ENCODE measurements at places on chromosomes 5 and 9. TPM values are rescaled to one million over a fixed set of nuclear protein-coding genes. Genes with fewer than 3 reads are reported as not detected.

FOCAD gene
- 25.6 TPM for total RNA-seq

PTGER4 gene
- total RNA-seq, result 87.7 TPM

PAEP gene
- total RNA-seq, result not detected

FSTL4 gene
- total RNA-seq, result 0.32 TPM

- DNase-seq, result no peak
These were observed 95.8 kb downstream of the PCSK1 start for GRCh38 chr5:96337048-96337781.

GRCh38 chr9:69801989-69802388, 18.6 kb upstream of the CFAP95 start:
- DNase-seq, result no peak

DNA sequence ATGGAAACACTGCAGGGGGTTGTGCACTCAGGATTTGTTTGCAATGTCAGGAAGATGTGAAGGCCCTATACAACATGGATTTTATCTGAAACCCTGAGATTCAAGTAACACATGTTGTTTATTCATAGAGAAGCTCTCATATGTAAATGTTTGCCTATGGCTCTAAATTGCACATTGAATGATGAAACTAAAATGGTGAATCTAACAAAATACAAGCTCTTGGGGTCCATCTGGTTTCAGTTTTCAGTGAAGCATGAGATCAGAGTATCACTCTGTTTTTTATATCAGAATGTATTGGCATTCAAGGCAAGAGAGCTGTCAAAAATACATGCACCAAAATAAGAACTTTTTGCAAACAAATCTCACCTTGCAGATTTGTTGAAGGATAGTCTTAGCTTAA, 19.6 kb upstream of the FRMD3 start:
- no peak for DNase-seq

GRCh38 chr5:109690975-109691574, 1.3 kb downstream of the MAN2A1 start:
- DNase-seq, result peak; percentile 42
